ENCODE measurements at places on chromosomes 12 and 14.

GRCh38 chr12:109476807-109477184 is 304 bp downstream of the KCTD10 start:
- DNase-seq: no peak

- no peak for DNase-seq
These were observed 45.4 kb downstream of the SRGAP1 start for GRCh38 chr12:63889721-63890509.

- no peak for DNase-seq
These were observed at the start of gene GMPR2 for GRCh38 chr14:24232645-24233537. TSS of gene GMPR2 (plus strand) at chr14:24232929. CDS start at chr14:24233254, 325 bp downstream.

- DNase-seq: no peak
These were observed 8.8 kb upstream of the IFI27L2 start for GRCh38 chr14:94138251-94138650.

- no peak for DNase-seq
These were observed 107.3 kb downstream of the FOXN3 start for GRCh38 chr14:89309670-89310177.

GRCh38 chr12:89016970-89017778 is 335.1 kb downstream of the DUSP6 start:
- DNase-seq: no peak

DNA sequence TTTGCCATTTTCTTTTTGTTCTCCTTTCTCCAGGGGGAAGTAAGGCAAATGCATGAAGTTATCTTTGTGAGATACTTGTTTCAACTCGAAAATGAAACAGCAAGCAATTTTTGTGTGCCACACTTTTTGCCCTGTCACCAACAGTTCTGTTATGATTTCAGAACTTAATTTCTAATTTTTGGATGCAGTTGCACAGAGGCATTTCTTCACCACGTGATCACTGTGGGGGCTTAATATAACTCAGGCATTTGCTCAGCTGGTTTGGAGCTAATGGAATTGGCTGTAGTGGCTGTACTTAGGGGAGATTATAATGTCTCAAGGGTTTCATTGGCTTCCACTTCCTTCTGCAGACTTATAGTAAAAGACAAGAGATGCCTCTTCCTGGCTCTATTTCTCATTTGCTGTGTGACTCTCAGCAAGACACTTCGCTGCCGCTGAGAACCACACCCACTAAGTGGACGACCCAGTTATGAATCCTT is 452.4 kb downstream of the RAD51B start:
- no peak for DNase-seq

GRCh38 chr12:122889761-122890520 is 6.0 kb downstream of the VPS37B start:
- DNase-seq: no peak

- no peak for DNase-seq
These were observed 2.0 kb upstream of the MYH7 start for GRCh38 chr14:23437133-23438100.

- no peak for DNase-seq
These were observed 65.8 kb upstream of the NOS1 start for GRCh38 chr12:117427211-117427610.

Measured in AG04449 (cell line).